ENCODE measurements at places on chromosomes 2 and 18.

- no peak for DNase-seq
These were observed 2.3 kb downstream of the DGUOK start for GRCh38 chr2:73928963-73929347.

GRCh38 chr2:118565786-118566540 lies 281.5 kb downstream of the EN1 start:
- no peak for DNase-seq

DNA sequence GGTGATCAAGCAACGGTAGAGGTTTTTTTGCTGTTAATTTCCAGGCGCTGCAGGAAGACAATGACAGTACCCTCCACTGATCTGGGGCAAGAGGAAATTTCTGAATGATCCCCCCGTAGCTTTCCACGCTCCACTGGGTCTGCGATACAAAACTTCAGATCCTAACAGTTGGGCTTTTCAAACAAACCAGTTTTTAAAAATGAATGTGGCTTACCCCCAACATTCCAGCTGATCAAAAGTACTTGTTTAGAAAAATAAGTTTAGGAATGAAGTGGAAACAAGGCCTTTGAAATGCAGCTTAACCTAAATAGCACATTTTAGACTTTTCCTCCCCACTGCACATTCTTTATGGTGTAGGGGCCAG lies 5.7 kb downstream of the ZFP36L2 start:
- DNase-seq, result no peak

DNA sequence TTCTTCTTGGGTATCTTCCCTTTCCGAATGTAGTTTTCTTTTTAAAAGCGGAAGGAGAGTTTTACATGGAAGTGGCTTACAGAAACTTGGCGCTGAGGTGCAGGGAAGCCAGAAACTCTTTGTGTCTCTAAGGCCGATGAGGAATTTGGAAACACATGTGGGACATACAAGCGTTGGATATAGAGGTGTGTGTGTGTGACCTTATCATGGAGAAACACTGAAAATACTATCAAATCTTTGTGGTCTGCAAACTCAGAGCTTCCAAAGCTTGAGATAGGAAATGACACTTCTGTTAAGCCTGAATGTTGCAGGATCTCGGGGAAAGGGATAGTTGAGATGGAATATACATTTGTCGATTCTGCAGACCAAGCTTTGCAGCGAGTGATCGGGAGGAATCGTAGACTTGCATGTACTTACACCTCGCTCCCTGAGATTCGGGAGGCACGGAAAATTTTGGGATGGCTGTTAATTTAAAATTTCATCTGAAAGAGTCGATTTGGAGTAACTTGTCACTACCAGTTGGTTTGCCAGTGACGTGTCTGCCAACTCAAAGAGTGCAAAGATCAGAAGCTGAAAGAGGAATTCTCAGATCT lies 1.0 kb downstream of the NAB1 start:
- DNase-seq, result no peak

- DNase-seq, result no peak
These were observed 61.8 kb downstream of the NXPH2 start for GRCh38 chr2:138718405-138718804.

DNA sequence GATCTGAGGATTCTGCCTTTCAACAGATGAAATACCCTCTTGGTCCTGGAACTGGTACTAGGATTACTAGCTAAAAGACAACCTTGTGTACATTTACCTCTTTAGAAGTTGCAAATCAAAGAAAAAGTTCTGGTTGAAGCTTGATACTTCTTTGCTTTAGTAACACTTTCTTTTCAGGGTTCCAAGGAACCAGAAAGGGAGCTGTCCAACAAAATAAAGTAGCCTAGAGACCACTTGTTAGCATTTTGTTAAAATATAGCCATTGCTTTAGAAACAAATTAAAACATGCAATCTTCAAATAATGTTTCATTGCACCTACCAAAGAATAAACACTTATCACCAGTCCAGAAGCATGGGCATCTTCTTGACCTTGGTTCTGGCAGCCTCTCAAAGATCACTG lies 117.9 kb upstream of the MAP3K20 start:
- no peak for DNase-seq

DNA sequence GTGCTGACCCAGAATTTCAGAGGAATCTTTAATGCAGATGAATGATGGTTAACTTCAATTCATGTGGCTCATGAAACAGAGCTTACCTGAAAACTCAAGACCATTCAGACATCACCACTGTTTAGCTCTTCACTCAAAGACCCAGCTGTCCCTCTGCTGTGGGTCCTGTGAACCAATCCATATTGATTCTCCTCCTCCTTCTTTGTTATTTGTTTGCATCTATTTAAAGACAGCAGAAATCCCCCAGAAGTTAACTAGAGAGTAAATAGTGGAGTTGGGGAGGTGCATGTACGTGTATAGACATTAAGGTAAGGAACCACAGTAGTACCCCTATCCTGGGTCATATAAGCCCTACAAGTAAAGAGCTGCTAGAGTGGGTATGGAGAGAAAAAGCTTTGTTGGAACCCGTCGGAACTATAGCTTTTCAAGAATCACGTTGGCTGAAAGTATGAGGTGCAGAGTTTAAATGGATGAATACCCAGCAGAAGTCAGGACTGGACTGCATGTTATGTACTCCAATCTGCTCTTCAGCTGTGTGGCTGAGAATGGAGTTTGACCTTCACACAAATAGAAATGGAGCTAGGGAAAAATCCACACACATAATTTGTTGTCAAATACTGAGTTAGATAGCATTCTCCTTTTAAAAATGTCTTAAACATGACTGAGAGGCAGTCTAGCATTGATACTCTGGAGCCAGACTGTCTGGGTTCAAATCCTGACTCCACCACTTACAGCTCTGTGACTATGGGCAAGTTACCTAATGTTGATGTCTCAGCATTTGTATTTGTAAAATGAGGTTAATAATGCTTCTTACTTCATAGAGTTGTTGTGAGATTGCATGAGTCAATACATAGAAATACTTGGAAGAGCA lies 81.7 kb upstream of the HK2 start:
- DNase-seq, result no peak

DNA sequence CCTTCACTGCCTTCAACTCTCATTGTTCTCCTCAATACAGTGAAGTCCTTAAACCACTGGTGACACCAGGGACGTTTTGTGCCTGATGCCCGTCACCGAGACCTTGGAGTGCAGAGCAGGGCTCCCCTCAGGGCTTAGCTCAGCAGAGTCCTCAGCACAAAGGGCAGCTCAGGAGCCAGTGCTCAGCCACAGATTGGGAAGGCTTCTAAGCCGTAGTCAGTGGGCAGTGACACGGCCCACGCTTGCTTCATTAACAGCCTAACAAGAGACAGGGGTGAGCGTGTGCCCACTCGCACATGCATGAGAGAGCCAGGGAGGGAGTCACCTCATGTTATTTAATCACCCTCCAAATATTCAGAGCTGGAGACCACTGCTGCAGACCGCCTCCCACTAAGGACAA lies 137.5 kb downstream of the SH3RF3 start:
- DNase-seq, result no peak

- DNase-seq, result no peak
These were observed 96.5 kb downstream of the COL5A2 start for GRCh38 chr2:189083106-189083505.

- DNase-seq, result no peak
These were observed 51.4 kb downstream of the KIF5C start for GRCh38 chr2:148926291-148926961.

DNA sequence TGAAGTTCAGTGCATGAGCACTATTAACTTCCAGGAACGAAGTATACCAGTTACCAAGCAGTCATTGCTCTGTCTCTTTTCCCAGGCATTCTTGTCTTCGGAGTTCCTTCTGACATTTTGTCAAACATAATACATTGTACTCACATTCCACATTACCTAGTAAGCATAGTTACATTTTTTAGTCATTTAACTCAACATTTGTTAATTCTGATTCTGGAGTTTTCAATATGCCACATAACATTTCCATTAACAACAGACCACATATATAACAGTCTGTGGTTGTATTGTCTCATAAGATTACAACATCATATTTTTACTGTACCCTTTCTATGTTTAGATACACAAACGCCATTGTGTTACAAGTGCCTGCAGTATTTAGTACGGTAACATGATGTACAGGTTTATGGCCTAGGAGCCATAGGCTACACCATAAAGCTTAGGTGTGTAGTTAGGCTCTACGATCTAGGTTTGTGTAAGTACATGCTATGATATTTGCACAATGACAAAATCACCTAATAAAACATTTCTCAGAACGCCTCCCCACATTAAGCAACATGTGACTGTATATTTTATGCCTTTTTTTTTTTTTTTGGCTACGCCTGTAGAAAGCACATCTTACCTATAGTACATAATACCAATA lies 187.1 kb downstream of the DYM start:
- DNase-seq, result no peak

- DNase-seq, result no peak
These were observed 108.7 kb downstream of the NDUFA10 start for GRCh38 chr2:239916205-239917124.

DNA sequence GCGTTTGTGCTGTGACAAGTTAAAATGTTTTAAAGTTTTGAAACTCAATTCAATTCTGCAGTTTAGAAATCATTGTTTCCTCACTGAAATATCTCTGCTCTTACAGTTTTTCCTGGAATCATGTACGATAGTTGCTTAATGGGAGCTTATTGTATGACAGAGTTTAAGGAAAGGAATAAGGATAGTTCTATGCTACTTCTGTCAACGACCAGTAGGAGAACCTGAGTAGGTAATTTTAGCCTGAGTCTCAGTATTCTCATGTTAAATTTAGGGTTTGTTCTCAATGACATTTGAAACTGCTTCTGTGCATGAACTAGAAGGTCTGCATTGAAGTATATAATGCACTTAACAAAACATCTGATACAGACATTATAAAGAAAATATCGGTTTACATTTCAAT lies 361.1 kb downstream of the CPS1 start:
- no peak for DNase-seq

GRCh38 chr2:110674620-110675555 lies 3.0 kb downstream of the BUB1 start:
- peak; percentile 19 for DNase-seq

GRCh38 chr2:234949762-234950434 lies 1.9 kb upstream of the SH3BP4 start:
- DNase-seq, result no peak

DNA sequence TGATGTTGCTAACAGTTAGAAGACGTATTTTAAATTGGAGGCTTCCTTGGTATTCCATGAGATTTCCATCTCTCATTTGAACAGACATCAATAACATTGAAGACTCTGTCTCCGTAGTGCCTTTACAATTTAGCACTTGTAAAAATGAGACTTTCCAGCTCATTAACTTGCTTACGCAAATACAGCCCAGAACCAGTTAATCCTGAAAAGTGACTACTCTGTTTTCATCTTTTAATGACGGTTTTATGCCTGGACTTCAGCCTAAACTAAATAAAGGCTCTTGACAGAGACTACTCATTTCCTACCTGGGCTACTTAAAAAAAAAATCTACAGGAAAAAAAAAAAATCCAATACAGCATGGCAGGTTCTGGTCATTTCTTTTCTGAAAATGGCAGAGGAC lies 148.6 kb downstream of the LRATD1 start:
- DNase-seq, result peak; percentile 90

DNA sequence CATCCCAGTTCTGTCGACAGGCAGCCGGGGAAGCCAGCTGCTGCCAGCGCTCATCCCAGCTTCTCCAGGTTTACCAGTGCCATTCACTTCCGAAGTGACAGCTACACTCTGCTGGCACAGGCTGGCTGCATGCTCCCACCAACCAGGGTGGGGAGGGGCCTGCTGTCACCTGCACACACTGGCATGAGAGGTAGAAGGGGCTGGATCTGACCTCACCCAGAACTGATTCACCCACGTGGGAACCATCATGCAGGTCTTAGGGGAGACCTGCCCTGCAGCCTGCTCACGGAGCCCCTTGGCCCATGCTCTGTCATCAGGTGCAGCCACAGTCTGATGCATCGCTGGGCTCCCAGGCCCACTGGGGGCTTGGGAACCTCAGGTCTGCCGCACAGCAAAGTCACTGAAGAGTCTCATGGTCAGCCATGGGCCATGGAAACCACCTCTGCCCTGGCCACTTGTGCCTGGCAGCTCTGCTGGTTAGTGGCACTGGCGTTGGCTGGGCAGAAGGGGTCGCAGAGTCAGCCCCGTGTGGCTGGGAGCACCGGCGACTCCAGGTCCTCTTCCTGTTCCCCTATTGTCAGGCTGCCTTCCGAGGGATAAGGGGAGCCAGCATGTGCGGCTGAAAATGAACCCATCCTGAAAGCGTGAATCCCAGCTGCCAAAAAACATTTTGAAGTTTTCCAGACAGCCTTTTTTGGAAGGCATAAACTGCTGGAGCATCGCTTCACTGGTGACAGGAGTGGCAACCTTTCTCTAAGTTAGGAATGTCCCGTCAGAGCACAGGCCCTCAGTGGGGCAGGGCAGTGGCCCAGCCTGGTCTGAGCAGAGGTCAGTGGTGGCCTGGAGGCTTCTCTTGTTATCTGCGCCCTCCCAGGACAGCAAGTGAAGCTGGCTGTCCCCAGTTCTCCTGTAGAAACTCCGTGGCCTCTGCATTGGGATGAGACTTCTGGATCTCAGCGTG lies 157.8 kb downstream of the SEPTIN10 start:
- DNase-seq, result no peak

- no peak for DNase-seq
These were observed 119.6 kb downstream of the DDX1 start for GRCh38 chr2:15711126-15711860.

- no peak for DNase-seq
These were observed 69.8 kb upstream of the ACVR1C start for GRCh38 chr2:157698430-157698829.

- no peak for DNase-seq
These were observed at the start of gene RFX8 for GRCh38 chr2:101474731-101475384. Gene RFX8, minus strand, starts transcription at chr2:101475112. Its CDS starts 8,264 bp downstream, at chr2:101466848.

- no peak for DNase-seq
These were observed 33.4 kb downstream of the ZFP36L2 start for GRCh38 chr2:43192744-43193651.

- peak; percentile 46 for DNase-seq
These were observed 1.9 kb upstream of the SOX11 start for GRCh38 chr2:5690286-5690685.

DNA sequence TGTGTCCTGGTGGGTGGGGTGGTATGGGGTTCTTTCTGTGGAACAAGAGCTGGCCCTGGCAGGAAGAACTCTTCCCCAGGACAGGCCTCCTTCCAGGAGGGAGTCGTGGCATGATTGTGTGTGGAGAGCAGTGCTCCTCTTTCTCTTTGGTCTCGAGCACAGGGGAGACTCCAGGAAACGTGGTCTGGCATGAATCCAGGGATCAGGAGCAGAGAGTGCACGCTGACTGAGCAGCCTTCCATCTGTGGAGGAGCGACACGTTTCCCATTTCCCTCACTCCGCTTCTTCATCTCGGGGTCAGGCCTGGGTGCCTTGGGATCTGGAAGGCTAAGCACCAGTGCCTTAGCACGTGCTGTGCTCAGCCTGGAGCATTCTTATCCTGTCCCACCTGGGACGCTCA lies 132.0 kb upstream of the HDAC4 start:
- DNase-seq, result peak; percentile 14

GRCh38 chr2:31404827-31405226 lies 9.7 kb downstream of the XDH start:
- no peak for DNase-seq

GRCh38 chr18:46755315-46756024 lies 1.4 kb downstream of the ST8SIA5 start:
- DNase-seq, result no peak

Data from DMS79 (cell line).